Activated T-helper 17 cell treated with anti-CD3 and anti-CD28 coated beads, Interleukin-2, amount 50 U/mL, for 72 hours (primary cell): ENCODE measurements at places on chromosomes 16 and 17.

DNA sequence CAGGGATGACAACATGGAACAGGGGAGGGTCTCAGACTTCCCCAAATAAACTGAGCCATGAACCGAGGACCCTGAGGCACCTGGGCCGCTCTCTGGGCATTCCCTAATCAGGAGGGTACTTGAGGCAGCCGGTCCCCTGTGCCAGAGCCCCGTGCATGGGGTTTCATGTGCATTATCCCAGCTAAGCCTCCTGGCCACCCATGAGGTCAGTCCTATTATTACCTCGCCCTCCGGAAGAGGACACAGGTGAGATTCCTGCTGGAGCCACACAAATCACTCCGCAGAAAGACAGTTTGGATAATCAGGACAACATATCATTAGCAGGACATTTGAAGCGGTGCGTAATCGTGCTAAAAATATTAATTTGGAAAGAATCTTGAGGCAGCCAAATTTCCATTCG, 274.0 kb downstream of the PARN start:
- ATAC-seq, result no peak
- no peak overlapping the region for H3K27ac ChIP-seq
- H3K4me3 ChIP-seq, result no peak overlapping the region

DNA sequence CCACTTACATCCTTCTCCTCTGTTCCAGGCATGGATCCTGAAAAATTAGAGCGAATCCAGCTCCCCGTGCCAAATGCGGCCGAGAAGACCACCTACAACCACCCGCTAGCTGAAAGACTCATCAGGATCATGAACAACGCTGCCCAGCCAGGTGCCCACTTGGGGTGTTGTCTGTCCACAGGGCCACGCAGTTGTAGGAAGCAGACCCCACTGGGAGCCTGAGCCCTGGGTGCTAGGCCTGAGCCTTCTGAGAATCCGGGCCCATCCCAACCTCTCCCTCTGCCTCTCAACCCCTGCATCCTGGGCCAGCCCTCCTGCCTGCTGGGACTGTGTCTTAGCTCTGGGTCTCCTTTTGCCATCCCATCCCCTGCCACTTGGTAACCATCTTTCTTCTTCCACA, 95.4 kb downstream of the CLEC16A start:
- H3K4me3 ChIP-seq, result no peak overlapping the region
- no peak for ATAC-seq
- H3K36me3 ChIP-seq, result peaks cover 78% of the 10 kb centered on the region
- no peak overlapping the region for H3K27ac ChIP-seq
- H3K27me3 ChIP-seq, result no peaks in the 10 kb centered on the region

- H3K27me3 ChIP-seq, result no peaks in the 10 kb centered on the region
- H3K4me1 ChIP-seq, result peaks cover 11% of the 10 kb centered on the region
- H3K27ac ChIP-seq, result no peak overlapping the region
- peaks cover 12% of the 10 kb centered on the region for H3K36me3 ChIP-seq
- H3K4me3 ChIP-seq, result no peak overlapping the region
These were observed 22.8 kb upstream of the SLC47A1 start for GRCh38 chr17:19510903-19511302.

GRCh38 chr17:73552300-73553048, 91.8 kb downstream of the SDK2 start:
- no peak for ATAC-seq
- peaks cover 5% of the 10 kb centered on the region for H3K4me1 ChIP-seq
- H3K27me3 ChIP-seq, result no peaks in the 10 kb centered on the region
- peak overlapping the region; percentile 46 for H3K4me3 ChIP-seq

GRCh38 chr17:34008125-34008524, 247.0 kb upstream of the CCL2 start:
- H3K36me3 ChIP-seq, result no peaks in the 10 kb centered on the region
- H3K4me3 ChIP-seq, result no peak overlapping the region
- H3K27ac ChIP-seq, result no peak overlapping the region
- no peaks in the 10 kb centered on the region for H3K4me1 ChIP-seq

DNA sequence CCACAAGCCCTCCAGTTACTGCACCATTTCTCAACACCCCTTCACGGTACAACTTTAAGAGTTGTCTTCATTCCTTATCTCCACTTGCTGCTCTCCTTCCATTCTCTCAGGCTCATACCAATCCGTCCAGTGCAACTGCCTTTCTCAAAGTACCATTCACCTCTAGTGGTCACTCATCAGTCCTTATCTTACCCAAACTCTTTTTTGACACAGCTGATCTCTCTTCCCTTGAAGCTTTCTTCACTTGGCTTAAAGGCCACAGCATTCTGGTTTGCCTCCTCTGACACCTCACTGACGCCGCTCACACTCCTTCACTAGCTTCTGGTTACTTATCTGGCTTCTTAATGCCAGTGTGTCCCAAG, 24.9 kb downstream of the UBE2G1 start:
- no peaks in the 10 kb centered on the region for H3K36me3 ChIP-seq
- H3K27ac ChIP-seq, result no peak overlapping the region
- ATAC-seq, result no peak
- no peak overlapping the region for H3K4me3 ChIP-seq
